ENCODE measurements at places on chromosomes 1 and 21.

GRCh38 chr21:44300262-44300959, 558 bp downstream of the PFKL start:
- DNase-seq = peak; percentile 95

GRCh38 chr1:152995842-152996241, 5.7 kb upstream of the SPRR3 start:
- no peak for DNase-seq

DNA sequence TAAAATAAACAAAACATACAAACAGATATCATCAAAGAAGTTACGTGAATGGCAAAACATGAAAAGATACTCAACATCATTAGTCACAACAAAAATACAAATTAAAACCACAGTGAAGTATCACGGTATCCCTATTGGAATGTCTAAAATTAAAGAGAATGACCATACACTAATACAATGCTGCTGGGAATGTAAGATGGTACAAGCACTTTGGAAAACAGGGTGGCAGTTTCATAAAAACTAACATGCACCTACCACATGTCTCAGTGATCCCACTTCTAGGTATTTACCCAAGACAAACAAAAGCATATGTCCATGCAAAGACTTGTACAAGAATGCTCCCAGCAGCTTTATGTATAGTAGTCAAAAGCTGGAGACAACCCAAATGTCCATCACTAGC, 69.1 kb downstream of the HSF2BP start:
- DNase-seq = no peak

GRCh38 chr1:184754476-184755225, at the start of gene EDEM3:
Gene EDEM3, minus strand, starts transcription at chr1:184754858. Its CDS starts 212 bp downstream, at chr1:184754646.
- peak; percentile 97 for DNase-seq

DNA sequence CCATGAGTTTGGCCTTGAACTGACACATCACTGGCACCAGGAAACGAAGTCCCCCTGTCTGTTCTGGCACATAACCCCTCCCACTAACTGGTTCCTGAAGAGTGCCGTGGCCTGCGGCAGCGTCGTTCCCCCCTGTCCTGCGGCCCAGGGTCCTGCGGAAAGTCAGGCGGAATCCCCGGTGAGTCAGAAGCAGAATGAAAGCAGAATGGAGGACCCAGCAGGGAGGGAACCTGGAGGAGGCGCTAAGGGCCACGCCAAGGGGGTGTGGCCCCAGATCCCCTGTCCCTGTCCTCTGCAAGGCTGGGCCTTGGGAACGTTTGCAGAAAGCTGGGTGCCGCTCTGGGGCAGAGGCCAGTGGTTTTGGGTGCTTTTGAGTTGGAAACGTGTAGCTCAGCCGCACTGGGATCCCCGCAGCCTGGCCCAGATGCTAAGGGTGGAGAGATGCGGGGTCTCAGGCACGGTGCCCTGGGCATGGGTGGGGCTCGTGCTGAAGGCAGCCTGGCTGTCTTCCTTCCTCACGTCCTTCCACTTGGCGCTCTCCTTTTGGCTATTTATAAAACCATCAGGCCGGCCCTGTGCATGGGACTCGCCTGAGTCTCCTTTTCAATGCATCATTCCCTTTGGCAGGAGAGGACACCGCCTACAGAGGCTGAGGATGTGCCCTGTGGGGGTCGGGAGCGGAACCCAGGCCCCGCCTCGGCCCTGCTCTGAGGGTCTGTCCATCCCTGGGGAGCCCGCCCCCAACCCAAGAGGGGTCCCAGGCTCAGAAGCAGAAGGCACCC, 36.2 kb downstream of the TP73 start:
- peak; percentile 79 for DNase-seq

All from K562 (cell line).